ENCODE measurements at places on chromosomes 6 and 20.

DNA sequence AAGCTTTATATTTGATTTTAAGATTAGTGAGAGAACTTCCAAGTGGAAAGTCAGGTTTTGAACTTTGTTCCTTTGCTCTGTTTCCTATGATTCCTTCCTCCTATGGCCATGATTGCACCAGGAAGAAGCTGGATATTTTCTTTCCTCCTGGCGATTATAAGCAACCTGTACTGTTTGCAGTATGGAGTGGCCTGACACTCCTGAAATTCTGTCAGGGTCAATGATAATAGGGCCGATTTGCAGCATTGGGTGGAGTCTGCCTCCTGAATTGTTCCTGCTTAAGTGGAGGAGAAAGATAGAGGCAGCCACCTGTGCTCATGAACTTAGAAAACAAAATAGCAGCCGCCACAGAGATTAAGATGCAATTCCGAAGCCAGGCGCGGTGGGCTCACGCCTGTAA lies 9.8 kb upstream of the FAM217A start:
- no peak overlapping the region for H3K4me3 ChIP-seq
- H3K36me3 ChIP-seq, result no peaks in the 10 kb centered on the region
- H3K27me3 ChIP-seq, result no peaks in the 10 kb centered on the region
- H3K27ac ChIP-seq, result no peak overlapping the region
- DNase-seq, result no peak
- peaks cover 34% of the 10 kb centered on the region for H3K4me1 ChIP-seq

- peak overlapping the region; percentile 94 for H3K4me3 ChIP-seq
- H3K27ac ChIP-seq, result peak overlapping the region; percentile 88
- H3K27me3 ChIP-seq, result no peaks in the 10 kb centered on the region
- H3K36me3 ChIP-seq, result no peaks in the 10 kb centered on the region
- peaks cover 36% of the 10 kb centered on the region for H3K4me1 ChIP-seq
- no peak for DNase-seq
Measured at GRCh38 chr20:25248786-25249172, 894 bp downstream of the PYGB start.

DNA sequence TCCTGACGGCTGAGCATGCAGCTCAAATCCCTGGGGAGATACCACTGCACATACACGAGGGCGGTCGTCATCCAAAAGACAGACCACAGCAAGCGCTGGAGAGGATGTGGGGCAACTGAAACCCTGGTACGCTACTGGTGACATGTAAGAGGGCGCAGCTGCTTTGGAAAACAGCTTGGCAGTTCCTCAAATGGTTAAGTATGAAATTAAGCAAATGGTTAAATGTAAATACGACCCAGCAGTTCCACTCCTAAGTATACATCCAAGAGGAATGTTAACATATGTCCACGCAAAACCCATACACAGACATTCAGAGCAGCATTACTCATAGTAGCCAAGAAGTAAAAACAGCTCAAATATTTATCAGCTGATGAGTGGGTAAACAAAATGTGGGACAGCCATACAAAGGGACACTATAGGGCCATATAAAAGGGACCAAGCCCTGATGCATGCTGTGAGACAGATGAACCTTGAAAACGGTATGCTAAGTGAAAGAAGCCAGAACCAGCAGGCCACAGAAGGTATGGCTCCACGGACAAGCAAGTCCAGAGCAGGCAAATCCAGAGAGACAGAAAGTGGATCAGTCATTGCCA lies 38.5 kb downstream of the RIPOR3 start:
- H3K27ac ChIP-seq, result no peak overlapping the region
- H3K36me3 ChIP-seq, result no peaks in the 10 kb centered on the region
- no peak for DNase-seq
- H3K4me1 ChIP-seq, result no peaks in the 10 kb centered on the region
- no peaks in the 10 kb centered on the region for H3K27me3 ChIP-seq
- H3K4me3 ChIP-seq, result no peak overlapping the region

DNA sequence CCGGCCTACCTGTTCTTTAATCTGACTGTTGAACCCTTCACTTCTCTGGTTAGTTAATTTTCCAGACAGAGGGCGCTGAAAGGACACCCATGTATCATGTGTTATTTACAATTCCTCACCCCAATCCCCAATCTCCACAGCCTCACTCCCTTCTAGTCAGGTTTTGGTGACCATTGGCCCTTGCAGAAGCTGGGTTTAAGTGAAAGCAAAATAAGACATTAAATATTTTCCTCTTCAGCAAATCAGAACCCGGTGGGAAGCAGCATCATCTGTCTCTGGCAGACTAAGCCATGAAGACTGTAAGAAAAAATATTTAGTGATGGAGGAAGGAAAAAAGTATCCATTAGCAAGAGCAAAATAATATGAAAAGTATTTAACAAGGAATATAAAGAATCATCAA lies 9.4 kb upstream of the HLA-DQA1 start:
- H3K27me3 ChIP-seq, result no peaks in the 10 kb centered on the region
- H3K4me1 ChIP-seq, result peaks cover 4% of the 10 kb centered on the region
- H3K27ac ChIP-seq, result no peak overlapping the region
- H3K4me3 ChIP-seq, result no peak overlapping the region
- DNase-seq, result no peak

GRCh38 chr6:44128020-44128917 lies 915 bp downstream of the TMEM63B start:
- peak overlapping the region; percentile 82 for H3K4me3 ChIP-seq
- peak; percentile 28 for DNase-seq
- H3K4me1 ChIP-seq, result peaks cover 34% of the 10 kb centered on the region
- H3K27ac ChIP-seq, result no peak overlapping the region

- DNase-seq, result no peak
- no peaks in the 10 kb centered on the region for H3K4me1 ChIP-seq
- H3K4me3 ChIP-seq, result no peak overlapping the region
- H3K27me3 ChIP-seq, result peaks cover 26% of the 10 kb centered on the region
Measured at GRCh38 chr20:45111799-45112471, 3.0 kb downstream of the WFDC5 start.

GRCh38 chr20:49892817-49893216 lies 22.5 kb downstream of the SPATA2 start:
- H3K27me3 ChIP-seq, result no peaks in the 10 kb centered on the region
- H3K36me3 ChIP-seq, result peaks cover 1% of the 10 kb centered on the region
- H3K4me3 ChIP-seq, result no peak overlapping the region
- no peak for DNase-seq
- peaks cover 11% of the 10 kb centered on the region for H3K4me1 ChIP-seq

DNA sequence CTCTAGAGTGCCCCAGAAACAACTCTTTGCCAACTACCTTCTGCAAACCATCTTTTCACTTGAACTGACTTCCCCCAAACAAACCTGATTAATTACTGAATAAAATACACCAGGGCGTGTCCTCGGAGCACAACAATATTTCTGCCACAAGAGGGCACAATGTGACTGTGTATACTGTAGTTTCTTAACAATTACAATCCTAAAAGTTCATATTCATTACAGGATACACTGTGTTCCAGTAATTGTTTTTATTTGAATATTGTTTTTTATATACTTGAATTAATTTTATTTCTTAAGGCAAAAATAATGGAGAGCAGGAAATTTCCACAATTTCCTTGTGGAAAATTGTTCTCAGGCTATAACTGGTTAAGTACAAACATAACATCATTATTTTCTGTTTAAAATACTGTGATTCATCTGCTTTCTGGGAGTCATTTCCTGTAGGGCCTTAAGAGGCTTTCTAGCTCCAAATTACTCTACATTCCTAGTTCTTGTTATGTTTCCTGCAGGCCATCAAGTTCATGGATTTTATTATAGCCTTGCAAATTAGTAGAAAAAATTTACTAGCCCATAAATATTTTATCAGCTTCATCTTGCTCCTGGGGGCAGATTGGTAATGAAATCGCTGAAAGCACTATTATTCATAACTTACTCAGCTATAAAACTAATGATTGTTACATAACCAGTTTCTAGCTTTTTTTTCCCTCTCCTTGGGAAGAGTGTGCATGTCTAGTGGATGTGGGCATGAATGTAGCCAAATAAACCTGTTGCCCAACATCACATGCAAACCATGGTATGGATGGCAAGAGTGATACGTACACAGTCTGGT lies 51.9 kb upstream of the SLC22A16 start:
- H3K27me3 ChIP-seq, result peaks cover 3% of the 10 kb centered on the region
- peaks cover 4% of the 10 kb centered on the region for H3K4me1 ChIP-seq
- no peak overlapping the region for H3K4me3 ChIP-seq
- peak; percentile 28 for DNase-seq
- no peaks in the 10 kb centered on the region for H3K36me3 ChIP-seq
- H3K27ac ChIP-seq, result no peak overlapping the region

DNA sequence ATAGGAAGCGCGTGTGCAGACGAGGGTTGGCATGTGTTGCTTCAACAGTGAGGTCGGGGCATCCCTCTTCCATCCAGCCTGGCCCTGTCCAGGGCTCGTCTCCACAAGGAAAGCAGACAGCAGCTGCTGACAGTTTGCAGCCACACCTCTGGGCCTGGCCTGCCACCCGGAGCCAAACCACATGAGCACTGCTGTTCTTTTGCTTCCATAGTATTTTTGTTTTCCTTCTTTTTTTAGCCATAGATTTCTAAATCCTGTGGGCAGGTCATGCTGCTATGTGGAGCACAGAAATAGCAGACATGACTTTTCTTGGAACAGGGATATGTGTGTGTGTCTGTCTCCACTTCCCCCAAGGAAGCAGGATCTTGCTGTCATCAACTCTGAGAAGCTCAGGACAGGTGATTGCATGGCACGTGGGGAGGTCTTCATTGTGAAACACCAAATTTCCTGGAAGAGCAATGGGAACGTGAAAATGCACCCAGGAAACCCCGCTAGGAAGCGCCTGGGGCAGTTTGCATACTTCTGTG lies 167.4 kb downstream of the DTNBP1 start:
- no peak overlapping the region for H3K27ac ChIP-seq
- H3K27me3 ChIP-seq, result no peaks in the 10 kb centered on the region
- H3K36me3 ChIP-seq, result peaks cover 20% of the 10 kb centered on the region
- H3K4me1 ChIP-seq, result peaks cover 7% of the 10 kb centered on the region
- no peak for DNase-seq

DNA sequence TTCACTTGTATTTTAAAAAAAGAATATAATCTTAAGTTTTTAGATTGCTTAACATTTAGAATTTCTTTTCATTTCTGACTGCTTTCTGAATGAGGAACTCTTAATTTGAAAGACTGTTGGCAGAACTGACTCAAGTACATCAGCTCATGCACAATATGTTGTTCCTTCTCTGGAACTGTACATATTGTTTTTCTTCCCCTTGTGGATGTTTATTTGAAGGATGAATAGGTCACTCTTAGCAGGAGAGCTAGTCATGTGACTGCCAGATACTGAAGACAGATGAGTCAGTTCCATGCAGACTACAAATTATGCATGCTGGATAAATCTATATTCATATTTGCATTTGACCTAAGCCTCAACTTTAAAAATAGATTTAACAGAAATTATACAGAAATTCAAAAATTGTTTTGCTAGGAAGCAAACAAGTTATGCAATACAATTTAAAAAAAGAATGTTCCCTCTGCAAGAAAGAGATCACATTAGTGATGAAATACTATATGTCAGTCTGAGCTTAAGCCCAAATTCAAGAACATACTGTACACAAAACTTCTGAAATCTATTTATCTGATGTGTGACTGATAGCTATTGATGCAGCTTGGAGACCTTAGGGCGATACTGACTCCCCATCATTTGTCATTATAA lies 1274.9 kb upstream of the GJE1 start:
- H3K36me3 ChIP-seq, result no peaks in the 10 kb centered on the region
- peaks cover 12% of the 10 kb centered on the region for H3K4me1 ChIP-seq
- H3K4me3 ChIP-seq, result no peak overlapping the region
- no peak overlapping the region for H3K27ac ChIP-seq
- no peaks in the 10 kb centered on the region for H3K27me3 ChIP-seq

GRCh38 chr6:123306334-123306733 lies 310.3 kb downstream of the CLVS2 start:
- no peak overlapping the region for H3K4me3 ChIP-seq
- H3K4me1 ChIP-seq, result peaks cover 13% of the 10 kb centered on the region
- H3K36me3 ChIP-seq, result no peaks in the 10 kb centered on the region
- H3K27ac ChIP-seq, result peak overlapping the region; percentile 47
- no peak for DNase-seq
- H3K27me3 ChIP-seq, result no peaks in the 10 kb centered on the region

DNA sequence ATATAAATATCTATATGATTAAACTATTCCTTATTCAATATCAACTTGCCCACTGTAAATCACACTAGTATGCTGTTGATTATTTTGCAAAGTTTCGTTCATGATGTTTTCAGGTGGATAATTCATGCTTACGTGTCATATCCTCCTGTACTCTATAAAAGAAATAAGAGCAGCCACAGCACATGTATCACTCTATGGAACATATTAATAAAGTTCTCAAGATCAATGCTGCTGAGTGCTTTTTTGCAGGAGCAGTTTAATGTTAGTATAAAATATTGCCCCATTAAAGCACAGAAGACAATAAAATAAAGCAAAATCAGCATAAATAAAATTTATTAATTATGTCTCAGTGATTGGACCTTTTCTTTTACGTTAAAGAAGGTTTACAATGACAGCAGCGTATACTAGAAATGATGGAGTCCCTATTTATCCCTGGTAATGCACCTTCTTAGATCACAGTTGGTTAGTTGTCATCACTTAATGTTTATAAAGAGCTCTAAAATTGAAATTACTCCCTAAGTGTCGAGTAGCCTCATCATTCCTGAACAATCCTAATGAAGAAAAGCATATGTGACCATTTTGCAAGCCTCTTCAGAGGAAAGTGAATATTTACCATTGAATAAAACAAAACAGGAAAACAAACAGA lies 517.7 kb downstream of the EYS start:
- H3K27ac ChIP-seq, result no peak overlapping the region
- H3K4me3 ChIP-seq, result no peak overlapping the region
- no peaks in the 10 kb centered on the region for H3K36me3 ChIP-seq
- no peaks in the 10 kb centered on the region for H3K27me3 ChIP-seq

- H3K36me3 ChIP-seq, result no peaks in the 10 kb centered on the region
- no peaks in the 10 kb centered on the region for H3K4me1 ChIP-seq
- H3K27me3 ChIP-seq, result peaks cover 42% of the 10 kb centered on the region
Measured at GRCh38 chr6:166251211-166251610, 57.0 kb downstream of the PRR18 start.

- peaks cover 26% of the 10 kb centered on the region for H3K4me1 ChIP-seq
- no peak for DNase-seq
- H3K27ac ChIP-seq, result peak within 1 kb of the TSS; percentile 100
- H3K27me3 ChIP-seq, result no peaks in the 10 kb centered on the region
- H3K4me3 ChIP-seq, result peak within 1 kb of the TSS; percentile 90
Measured at GRCh38 chr20:2101057-2101864, at the start of gene STK35. Gene STK35, plus strand, starts transcription at chr20:2101827. Its CDS starts 55 bp downstream, at chr20:2101882.

GRCh38 chr6:4125500-4125899 lies 9.9 kb downstream of the ECI2 start:
- DNase-seq, result no peak
- H3K36me3 ChIP-seq, result peaks cover 40% of the 10 kb centered on the region
- peak overlapping the region; percentile 71 for H3K27ac ChIP-seq
- H3K27me3 ChIP-seq, result no peaks in the 10 kb centered on the region
- H3K4me3 ChIP-seq, result no peak overlapping the region

GRCh38 chr20:63900413-63900812 lies 5.5 kb downstream of the DNAJC5 start:
- peaks cover 2% of the 10 kb centered on the region for H3K36me3 ChIP-seq
- no peaks in the 10 kb centered on the region for H3K27me3 ChIP-seq
- no peak overlapping the region for H3K27ac ChIP-seq
- DNase-seq, result no peak

DNA sequence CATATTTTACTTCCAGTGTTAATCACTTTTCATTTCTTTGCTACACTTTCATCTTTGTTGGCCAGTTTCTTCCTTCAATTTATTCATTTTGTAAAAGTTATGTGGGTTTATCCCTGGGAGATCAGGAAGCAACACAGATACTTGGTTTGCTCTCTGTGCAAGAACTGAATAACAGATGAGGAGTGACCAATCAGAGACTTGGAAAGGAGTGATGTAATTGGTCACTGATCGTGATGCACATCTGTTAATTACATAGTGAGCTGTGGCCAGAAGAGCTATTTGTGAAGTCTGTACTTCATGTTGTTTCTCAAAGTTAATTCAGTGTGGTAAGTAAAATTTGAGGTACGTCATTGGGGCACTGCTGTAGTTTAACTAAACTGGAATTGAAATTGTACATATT lies 21.3 kb downstream of the ANKRD6 start:
- no peaks in the 10 kb centered on the region for H3K4me1 ChIP-seq
- no peak for DNase-seq
- H3K27me3 ChIP-seq, result no peaks in the 10 kb centered on the region
- no peak overlapping the region for H3K4me3 ChIP-seq
- H3K27ac ChIP-seq, result no peak overlapping the region

Measured in progenitor cell of endocrine pancreas (in vitro differentiated cells).